ENCODE measurements at places on chromosomes 13 and 19.

GRCh38 chr13:27476943-27477703, 26.8 kb upstream of the MTIF3 start:
- DNase-seq: no peak

DNA sequence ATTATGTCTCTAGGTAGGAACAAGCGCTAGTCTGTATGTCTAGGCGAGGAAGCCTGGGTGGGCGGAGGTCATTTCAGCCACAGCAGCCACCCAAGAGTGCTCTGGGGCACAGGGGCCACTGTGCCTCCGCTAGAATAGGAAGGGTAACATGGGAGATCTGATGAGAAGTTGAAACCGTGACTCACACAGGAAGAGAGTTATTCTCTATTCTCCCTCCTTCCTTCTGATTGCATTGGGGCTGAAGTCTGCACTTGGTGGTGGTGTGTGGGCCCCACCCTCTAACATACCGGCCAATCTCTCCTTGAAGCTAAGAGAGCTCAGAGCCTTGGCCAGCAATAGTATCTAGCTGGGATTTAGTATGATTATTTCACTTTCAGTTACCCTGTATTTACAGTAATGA, 20.3 kb upstream of the GGACT start:
- no peak for DNase-seq

DNA sequence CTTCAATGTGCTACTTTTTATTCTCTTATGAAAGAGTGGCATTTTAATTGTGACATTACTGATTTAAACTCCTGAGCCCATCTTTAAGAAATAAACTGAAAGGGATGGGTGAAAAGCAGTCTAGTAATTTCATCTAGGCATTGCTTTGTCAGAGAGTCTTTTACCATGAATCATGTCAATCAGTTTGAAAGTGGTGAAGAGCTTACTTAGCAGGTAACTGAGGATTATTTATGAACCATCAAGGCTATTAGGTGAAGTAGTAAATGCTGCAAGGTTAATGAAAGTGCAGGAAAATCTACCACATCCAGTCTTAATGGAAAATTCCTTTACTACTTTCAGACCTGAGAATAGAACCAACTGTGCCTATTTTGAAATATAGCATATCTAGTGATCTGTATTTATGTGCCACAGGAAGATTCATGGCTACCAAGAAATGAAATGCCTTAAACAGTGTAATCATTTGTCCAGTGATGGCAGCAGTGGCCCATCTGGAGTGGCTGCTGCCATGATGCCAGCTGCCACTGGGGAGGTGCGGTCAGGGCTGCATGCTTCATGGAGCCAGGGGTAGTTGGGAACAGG, 368.9 kb downstream of the SLITRK6 start:
- DNase-seq: no peak

GRCh38 chr19:51777570-51778462, 16.8 kb downstream of the FPR2 start:
- DNase-seq: no peak

- no peak for DNase-seq
These were observed 960 bp upstream of the GSX1 start for GRCh38 chr13:27791146-27791900.

DNA sequence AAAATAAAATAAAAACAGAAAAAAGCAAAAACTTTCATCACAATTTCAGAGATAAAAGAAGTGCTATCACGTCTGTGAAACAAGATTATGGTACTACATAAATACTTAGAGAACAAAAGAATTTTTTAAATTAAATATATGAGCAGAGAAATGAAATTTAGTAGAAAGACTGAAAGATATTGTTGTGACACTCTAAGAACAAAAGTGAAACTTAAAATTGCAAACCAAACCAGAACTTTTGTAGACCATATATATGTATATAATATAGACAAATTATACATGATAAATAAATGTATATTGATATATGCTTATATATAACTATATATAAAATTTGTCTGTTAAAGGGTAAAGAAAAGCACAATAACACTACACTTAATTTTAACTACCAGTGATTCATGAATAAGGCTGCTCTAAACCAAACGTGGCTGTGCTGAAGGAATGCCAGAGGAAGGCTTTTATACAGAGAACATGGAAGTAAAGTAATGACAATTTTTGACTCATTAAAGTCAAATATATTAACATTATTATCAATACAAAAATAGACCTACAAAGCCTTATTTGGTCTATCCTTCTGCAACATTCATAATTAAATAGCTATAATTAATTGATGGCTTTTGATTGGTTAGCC, 1516.7 kb upstream of the PCDH20 start:
- DNase-seq: no peak

DNA sequence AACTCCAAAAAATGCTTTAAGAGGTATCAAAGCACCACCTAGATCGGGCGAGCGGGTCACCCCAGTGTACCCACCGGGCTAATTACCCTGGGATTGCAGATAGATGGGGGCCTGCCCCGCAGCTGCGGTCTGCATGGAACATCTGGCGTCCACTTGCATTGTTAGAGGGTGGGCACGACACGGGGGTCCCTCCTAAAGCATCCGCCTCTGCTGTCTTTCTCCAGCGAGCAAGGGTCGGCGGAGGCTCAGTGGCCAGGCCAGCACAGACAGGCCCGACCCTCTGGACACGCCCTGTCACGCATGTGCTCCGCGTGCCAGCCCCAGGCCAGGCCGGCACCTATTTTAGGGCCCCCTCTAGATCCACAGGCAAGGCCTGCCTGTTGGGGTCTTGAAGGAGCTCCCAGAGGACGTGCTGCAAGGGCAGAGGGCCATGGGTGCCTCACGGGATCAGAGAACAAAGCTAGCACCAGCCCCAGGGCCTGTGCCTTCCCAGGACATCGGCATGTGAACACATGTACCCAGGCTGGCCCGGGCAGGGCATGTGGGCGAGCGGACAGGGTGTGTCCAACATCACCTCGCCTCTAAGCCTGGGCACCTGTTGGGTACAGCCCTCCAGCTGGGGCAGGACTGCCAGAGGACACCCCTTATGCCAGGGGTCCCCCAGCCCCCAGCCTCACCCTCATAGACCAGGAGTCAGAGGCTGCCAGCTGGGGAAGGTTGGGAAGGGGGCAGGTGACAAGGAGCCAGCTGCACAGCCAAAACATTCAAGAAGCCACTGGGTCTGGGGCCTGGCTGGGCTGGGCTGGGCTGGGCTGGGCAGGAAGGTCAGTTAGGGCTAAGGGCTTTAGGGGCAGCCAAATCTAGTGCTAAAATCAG, 35.6 kb upstream of the NANOS3 start:
- DNase-seq: no peak

- DNase-seq: no peak
These were observed 5.1 kb downstream of the HNRNPM start for GRCh38 chr19:8449830-8450229.

DNA sequence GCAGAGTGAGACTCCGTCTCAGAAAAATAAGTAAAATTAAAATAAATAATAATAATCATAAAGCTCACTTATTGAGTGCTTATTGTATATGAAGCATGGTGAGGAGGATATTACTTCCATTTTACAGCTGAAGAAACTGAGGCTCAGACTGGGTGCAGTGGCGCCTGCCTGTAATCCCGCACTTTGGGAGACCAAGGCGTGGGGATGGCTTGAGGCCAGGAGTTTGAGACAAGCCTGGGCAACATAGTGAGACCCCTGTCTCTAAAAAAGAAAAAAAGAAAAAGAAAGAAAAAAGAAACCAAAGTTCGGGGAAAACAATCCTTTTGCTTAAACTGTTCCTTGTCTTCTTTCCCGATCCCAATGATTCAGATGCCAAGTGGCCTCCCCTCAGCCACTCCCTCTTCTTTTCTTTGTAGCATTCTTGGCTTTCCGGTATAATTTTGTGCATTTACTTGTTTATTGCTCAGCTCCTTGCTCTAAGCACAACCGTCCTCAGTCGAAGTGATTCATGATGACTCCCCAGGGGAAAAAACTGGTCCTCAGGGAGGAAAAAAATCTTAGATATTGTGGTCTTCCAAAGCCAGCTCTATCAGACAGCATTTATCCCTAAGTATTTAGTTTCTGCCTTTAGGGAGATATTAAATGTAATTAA, 965 bp upstream of the EIF3G start:
- no peak for DNase-seq

GRCh38 chr13:110824702-110825300, 90.1 kb downstream of the ANKRD10 start:
- no peak for DNase-seq

- no peak for DNase-seq
These were observed 1.2 kb upstream of the PLEKHG2 start for GRCh38 chr19:39411081-39411831.

- DNase-seq: no peak
These were observed 11.2 kb downstream of the FBN3 start for GRCh38 chr19:8138201-8138600.
